ENCODE measurements at places on chromosomes 2 and 18.

DNA sequence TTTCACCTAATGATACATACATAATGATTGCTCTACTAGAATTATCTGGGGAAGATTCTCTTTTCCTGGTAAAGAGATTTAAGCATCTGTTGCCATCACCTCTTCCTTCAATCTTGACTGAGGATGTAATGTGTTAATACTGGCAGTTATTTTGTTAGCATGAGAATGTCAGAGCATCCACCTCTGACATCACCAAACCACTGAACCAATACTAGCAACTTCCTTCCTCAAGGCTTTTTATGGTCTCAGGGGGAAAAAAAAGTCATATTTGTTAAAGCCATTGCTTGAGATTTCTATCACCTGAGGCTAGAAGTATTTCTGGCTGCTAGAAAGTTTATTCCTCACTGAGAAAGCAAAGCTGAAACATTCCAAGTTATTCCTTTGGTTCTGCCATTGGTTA, 48.5 kb downstream of the DSEL start:
- DNase-seq: no peak

GRCh38 chr2:26850505-26850904, 2.6 kb downstream of the DPYSL5 start:
- DNase-seq: no peak

GRCh38 chr2:6475155-6475940, 390.4 kb downstream of the CMPK2 start:
- DNase-seq: no peak

DNA sequence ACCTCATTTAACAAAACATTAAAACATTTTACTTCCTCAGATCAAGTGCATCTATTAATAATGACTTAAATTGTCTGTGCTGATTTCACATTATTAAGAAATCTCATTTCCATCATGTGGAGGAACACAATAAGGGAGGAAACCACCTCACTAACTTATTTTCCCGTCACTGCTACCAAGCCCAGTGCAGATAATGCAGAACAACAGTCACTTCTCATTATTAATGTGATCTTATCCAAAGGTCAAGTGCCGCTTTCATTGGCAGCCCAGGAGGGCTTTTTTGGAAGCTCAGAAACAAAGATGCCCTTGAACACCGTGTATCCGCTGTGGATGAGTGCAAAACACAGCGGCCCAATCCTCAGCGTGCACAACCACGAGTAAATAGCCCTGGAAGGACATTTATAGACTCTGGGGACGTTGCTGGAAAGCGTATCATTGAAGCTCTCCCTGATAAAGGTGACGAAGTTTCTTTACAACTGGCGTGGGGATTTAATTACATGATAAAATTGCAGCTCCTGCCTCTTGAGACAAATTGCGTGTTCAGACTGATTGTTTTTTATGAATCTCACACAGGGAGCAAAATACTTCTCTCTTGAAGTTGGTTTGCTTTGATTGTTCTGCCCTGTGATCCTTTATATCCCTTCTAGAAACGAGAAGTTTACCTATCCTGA, 13.2 kb downstream of the ASB18 start:
- DNase-seq: no peak

DNA sequence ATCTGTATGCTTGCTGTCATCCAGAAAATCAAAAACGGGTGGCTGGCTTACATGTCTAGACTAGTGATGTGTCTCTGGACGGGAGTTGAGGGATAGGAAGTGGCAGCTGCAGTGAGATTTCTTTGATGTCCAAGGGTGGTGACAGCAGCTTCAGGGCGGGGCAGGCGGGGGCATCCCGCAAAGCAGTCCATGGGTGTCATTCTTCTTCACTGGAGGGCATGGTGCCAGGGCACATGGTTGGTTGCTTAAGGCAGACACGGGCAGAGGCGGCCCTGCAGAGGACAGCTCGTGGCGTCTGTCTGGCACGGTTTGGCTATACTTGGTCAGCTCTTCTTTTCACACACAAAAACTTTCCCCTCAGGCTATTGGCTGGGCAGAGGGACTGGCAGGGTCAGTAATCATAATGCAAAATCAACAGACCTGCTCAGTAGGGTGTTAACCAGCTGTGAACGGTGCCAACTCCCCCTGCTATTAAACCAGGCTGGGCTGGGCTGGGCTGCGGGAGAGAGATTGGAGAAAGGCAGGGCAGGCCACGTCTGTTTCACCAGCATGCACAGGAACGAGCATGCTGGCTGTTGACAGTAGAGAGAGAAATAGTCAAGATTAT, 63.7 kb downstream of the COL4A3 start:
- no peak for DNase-seq

DNA sequence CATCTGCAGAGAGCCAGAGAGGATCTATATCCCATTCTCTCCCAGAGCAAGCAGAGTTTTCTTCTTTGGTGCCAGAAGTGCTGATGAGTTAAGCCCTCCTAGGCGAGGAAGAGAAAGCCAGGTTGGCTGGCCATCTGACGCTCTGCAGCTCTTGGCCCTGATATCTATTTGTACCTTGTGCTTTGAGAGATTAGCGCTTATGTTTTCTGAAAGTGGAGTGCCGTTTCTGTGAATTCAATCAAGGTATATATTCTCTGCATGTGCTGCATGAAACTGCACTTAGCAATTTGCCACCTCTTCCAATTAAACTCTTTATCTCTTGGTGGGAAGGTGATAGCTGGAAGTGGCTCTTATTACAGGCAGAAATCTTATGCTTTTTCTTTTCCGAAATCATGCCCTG, 177.5 kb downstream of the LPIN1 start:
- DNase-seq: no peak

- no peak for DNase-seq
These were observed 152.9 kb upstream of the MEIS1 start for GRCh38 chr2:66281980-66282379.

GRCh38 chr2:191676790-191677645, 918 bp upstream of the NABP1 start:
- DNase-seq: peak; percentile 82

- no peak for DNase-seq
These were observed 20.8 kb downstream of the SEH1L start for GRCh38 chr18:12968619-12969018.

- no peak for DNase-seq
These were observed 502.7 kb downstream of the RNF144A start for GRCh38 chr2:7419814-7420311.

GRCh38 chr2:95345081-95345562, 48.0 kb downstream of the KCNIP3 start:
- no peak for DNase-seq

DNA sequence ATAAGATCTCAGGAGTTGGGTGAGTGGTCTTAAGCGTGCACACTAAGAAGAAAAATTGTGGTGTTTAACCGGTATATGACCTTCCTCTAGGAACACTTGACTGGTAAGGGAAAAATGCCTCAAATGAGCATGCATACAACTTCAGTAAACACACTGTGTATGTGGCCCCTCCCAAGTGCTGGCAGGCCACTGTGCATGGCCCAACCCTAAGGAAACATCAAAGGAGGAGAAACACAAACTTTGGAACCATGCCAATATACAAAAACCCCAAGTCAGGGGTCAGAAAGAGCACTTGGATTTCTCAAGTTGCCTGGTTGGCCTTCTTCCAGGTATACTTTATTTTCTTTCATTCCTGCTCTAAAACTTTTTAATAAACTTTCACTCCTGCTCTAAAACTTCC, 308.9 kb upstream of the LRRTM4 start:
- DNase-seq: no peak

GRCh38 chr2:73987109-73987947, 2.6 kb downstream of the TET3 start:
- DNase-seq: peak; percentile 75

DNA sequence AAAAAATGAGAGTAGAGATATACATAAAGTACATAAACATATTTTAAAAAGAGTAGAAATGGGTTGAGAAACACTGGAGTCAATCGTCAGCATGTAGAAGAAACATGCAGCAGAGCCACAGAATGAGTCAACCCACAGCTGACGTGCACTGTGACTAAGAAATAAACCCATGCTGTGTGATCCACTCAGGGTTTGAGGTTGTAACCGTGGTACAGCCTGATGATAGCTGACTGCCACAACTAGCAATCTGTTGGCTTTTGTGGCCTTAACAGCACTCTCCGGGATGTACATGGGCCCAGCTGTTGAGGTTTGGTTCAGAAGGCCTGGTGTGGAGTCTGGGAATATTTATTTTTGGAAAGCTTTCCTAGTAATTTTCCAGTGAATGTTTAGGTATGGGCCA, 554.4 kb upstream of the MEX3C start:
- no peak for DNase-seq

DNA sequence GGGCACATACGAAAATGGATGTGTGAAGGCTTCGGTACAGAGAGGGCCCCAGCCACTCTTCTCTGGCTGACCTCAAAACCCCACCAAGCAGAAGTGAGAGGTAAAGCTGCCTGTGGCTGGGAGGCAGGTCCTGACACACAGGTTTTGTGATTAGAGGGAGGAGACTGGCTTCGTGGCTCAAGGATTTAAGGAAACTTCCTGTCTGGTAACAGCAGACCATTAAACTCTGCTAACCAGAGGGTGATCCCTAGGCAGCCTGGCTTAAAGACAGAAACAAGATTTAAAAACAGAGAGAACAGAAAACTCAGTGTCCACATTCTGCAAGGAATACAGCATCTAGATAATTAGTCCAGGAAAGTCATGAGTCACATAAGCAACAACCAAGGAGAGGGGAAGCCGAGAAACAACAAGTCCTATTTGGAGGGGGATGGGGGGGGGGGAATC, 101.9 kb downstream of the NFATC1 start:
- DNase-seq: no peak

DNA sequence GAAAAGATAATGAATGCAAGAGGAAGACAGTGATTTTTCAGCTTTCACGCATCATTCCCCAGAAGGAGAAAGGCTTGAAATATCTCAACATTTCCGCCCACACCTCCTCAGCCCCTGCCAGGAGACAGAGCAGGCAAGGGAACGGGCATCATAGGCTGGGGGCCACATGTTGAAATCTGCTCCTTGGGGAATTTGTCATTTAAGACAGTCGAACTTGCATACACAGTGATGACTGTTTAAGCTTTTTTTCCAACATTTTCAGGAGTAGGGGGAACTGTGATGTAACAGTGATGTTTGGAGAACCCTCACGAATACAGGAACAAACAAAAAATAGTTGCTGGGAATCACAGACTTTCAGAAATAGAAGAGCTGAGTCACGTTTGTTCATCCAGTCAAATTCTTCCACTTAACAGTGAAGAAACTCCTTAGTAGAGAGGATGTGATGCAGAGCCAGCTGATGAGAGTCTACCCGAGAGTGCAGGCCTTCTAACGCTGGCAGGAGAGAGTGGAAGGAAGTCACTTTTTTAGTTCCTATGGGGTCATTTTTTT, 266.8 kb downstream of the ALPK2 start:
- no peak for DNase-seq

DNA sequence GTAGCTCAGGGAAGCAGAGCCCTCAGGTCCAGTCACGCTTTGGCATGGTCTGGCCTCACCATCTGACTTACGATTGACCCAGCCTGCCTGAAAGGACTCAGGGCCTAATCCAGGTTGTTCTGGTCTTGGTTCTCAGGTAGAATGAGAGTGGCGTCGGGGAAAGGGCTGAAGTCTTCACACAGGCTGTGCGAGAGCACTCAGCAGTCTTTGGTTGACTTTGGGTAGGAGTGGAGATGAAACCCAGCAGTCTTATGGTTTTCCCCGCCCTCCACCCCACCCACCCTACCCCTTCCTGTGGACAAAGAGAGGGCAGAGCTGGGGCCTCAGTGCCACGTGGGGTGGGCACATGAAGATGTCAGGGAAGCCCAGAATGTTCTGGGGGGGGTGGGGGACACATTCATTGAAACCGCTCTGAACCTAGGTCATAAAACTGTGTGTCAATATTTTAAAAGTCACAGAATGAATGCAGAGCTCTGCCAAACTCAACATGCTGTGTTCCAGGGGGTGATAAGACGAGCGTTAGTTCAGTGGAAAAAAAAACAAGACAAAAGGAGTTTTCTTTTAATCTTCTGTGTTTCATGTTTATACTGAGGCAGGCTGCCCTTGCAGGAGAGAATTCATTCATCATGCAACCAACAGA, 58.6 kb upstream of the ALPP start:
- DNase-seq: no peak

DNA sequence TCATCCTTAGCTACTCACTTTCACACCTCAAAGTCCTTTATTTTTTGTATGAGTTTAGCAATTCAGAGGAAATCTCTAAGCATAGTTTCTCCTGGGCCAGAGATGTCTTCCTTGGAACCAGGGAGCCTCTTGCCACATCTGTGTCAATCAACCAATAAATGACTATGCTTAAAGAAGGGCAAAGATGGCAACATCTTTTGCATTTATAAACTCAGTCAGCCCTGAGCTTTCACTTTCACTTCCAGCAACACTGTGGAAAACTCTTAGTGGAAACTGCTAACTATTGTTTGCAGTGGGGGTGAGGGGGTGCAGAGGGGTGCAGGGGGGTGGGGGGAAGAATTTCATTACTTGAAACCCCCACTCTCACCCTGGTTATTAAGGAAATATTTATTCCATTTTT, 3.4 kb downstream of the ACVR1C start:
- DNase-seq: no peak

- no peak for DNase-seq
These were observed 13.2 kb downstream of the ITM2C start for GRCh38 chr2:230877759-230878598.

DNA sequence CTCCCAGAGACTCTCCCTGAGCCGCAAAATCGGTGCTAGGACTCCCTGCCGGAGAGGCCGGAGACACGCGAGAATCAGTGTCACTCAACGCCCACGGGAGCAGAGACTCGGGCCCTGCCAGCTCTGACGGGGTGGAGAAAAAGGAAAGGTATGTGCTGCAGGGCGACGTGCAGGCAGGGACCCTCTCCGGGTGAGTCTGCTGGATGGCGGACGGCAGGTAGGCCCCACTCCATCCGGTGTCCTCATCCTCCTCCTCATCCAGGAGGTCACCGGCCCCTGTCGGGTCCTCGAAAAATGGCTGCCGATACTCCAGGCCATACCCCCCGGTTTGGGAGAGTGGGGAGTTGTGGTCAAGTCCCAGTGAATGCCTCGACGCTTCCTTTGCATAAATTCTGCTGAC, 110.7 kb downstream of the PMAIP1 start:
- DNase-seq: no peak

DNA sequence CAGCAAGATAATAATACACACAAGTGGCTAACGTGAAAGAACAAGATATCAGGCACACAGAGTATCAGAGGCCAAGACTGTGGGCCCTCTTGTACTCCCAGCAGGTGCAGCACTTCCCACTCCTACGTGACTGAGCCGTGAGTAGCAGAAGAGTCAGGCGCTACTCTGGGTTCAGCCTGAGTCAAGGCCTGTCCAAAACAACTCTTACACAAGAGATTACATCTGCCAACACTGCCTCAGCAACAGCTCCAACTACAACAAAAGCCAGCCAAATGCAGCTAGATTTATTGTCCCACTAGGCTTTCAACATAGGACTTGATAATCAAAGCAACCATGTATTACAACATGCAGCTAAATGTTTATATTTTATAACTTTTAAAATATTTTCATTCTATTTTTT, 56.2 kb downstream of the ITSN2 start:
- DNase-seq: no peak

GRCh38 chr2:100529900-100530299, 32.9 kb upstream of the PDCL3 start:
- DNase-seq: no peak

- DNase-seq: no peak
These were observed 25.0 kb upstream of the RNF152 start for GRCh38 chr18:61917818-61918217.

Measured in HL-60 (cell line).